SJSA1 (cell line): ENCODE measurements at places on chromosomes 16 and 17. TPM values are rescaled to one million over a fixed set of nuclear protein-coding genes. Genes with fewer than 3 reads are reported as not detected.

The CA5A gene
- not detected in 2 replicates for total RNA-seq

The SPATA22 gene
- not detected in 2 replicates for total RNA-seq

The CFAP97D1 gene
- total RNA-seq: not detected in 2 replicates

The PRSS53 gene
- 1.9 and 2.6 TPM in 2 replicates for total RNA-seq

The MPP3 gene
- total RNA-seq: 2.4 and 6.4 TPM in 2 replicates

- H3K27me3 ChIP-seq: no peaks in the 10 kb centered on the region
- no peaks in the 10 kb centered on the region for H3K36me3 ChIP-seq
- no peak overlapping the region for H3K4me3 ChIP-seq
- DNase-seq: no peak
Observed at GRCh38 chr17:72079700-72080099, 41.1 kb upstream of the SOX9 start.

DNA sequence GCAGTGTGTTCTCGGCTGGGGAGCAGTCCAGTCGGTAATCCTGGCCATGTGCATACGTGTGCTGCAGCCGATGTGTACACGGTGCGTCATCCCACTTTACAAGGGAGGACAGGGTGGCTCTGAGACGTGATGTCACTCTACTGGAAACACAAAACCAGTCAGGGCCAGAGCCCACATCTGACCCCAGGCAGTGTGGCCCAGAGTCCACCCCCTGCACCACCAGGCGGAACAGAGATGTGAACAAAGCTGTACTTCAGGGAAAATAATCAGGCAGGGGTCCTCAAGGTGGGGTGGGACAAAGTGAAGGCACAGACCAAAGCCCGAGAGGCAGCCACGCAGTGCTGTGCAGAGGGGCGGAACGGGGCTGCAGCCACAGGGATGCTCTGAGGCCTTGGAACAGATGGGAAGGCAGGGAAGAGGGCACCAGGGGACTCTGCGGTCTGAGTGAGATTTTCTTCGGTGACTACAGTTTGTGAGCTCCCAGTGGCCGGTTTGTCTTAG lies 181.5 kb downstream of the ZNF423 start:
- DNase-seq: no peak
- H3K4me3 ChIP-seq: no peak overlapping the region
- no peaks in the 10 kb centered on the region for H3K27me3 ChIP-seq
- H3K27ac ChIP-seq: no peak overlapping the region
- H3K4me1 ChIP-seq: no peaks in the 10 kb centered on the region
- H3K36me3 ChIP-seq: no peaks in the 10 kb centered on the region

DNA sequence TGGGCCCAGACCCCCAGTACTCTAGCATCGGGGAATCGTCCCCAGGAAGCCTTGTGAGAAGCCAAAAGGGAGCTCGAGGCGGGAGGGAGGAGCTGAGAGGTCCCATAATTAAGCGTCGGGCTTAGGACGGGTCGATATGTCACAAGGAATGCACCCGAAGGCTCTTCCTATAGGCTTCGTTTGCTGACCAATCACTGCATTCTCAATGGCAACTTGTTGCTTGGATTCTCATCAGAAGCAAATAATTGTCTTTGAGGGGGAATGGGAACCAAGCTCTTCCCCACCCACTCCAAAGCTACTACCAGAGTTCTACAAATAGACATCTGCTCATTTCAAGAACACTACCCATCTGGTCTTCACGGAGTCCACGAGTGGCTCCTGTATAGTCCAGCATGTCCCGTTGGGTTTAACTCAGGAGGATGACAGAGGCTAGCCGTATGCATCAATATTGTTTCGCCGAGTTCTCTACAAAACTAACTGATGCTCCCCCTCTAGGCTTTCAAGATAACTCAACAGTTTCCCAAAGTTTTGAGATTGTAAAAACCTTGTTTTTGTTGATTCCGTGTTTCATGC lies 628 bp upstream of the BLMH start:
- peaks cover 32% of the 10 kb centered on the region for H3K4me1 ChIP-seq
- no peak for DNase-seq
- H3K36me3 ChIP-seq: peaks cover 39% of the 10 kb centered on the region
- no peaks in the 10 kb centered on the region for H3K27me3 ChIP-seq

DNA sequence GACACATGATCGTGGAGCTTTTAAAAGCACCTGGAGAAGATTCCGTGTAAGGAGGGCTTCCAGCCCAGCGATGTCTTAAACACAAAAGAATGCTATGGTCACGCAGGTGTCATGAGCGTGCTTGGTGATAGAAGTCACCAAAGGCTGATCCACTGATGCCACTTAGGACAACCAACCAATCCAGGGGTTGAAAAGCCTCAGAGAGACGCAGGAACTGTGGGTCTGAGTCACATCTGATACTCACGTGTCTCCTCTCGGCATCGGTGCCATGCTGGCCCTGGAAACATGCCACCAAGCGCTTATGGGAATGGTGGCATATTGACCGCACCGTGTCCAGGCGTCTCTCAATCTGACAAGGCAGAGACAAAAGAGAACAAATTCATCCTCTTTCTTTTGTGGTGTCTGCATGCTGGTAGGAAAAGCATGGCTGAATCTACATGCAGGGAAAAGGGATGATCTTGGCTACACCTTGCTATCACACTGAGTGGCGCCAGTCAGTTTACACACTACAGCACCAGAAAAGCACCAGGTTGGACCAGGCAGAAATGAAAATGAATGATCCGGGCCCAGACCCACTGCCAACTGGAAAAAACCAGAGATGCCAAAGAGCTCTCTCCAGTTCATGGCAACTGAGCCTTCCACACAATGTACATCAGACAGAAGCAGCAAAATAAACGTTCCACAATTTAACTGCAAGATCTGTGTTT lies 38.0 kb downstream of the ARHGAP17 start:
- DNase-seq: no peak
- no peaks in the 10 kb centered on the region for H3K27me3 ChIP-seq
- peak overlapping the region; percentile 79 for H3K27ac ChIP-seq
- H3K36me3 ChIP-seq: peaks cover 57% of the 10 kb centered on the region
